ENCODE measurements at places on chromosomes 16 and 17. TPM values are rescaled to one million over a fixed set of nuclear protein-coding genes. Genes with fewer than 3 reads are reported as not detected.

GRCh38 chr16:73616166-73616753 lies 568.3 kb upstream of the ZFHX3 start:
- H3K4me1 ChIP-seq: no peaks in the 10 kb centered on the region
- no peaks in the 10 kb centered on the region for H3K36me3 ChIP-seq
- DNase-seq: no peak
- H3K27ac ChIP-seq: no peak overlapping the region
- H3K27me3 ChIP-seq: peaks cover 16% of the 10 kb centered on the region

GRCh38 chr17:32609085-32609484 lies 122.3 kb downstream of the CDK5R1 start:
- H3K27me3 ChIP-seq: peaks cover 6% of the 10 kb centered on the region
- H3K4me1 ChIP-seq: peaks cover 7% of the 10 kb centered on the region
- H3K4me3 ChIP-seq: no peak overlapping the region
- no peak overlapping the region for H3K27ac ChIP-seq
- no peaks in the 10 kb centered on the region for H3K36me3 ChIP-seq
- peak; percentile 75 for DNase-seq

DNA sequence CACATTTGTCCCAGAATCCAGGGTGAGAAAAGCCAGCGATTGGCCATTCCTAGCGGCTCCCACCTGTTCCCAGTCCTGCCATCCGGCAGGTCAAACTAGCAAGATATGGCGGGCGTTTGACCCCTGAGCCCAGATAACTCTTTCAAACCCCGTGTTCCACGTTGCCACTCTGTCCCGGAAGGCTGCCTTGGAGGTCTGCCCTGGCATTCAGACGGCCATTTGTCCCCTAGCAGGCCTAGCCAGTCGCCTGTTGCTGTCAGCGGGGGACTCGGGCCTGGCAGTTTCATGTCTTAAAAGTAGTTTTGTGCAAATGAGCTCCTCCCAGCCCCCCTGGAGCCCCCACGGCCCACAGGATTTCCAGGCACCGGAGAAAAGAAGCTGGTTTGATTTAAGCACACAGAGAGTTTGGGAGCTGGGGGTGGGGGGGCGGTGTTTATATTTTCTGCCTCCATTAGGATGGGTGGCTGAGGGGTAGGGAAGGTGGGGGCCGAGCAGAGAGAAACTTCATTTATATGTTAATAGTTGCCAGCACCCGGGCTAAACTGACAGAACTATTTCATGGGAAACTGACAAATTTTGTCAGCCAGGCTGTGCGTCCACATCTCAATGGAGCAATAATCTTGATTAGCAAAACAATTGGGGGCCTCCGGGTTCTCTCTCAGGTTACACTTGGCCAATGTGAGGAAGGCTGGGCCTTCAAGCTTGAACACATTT lies 240.9 kb upstream of the SALL1 start:
- H3K4me1 ChIP-seq: no peaks in the 10 kb centered on the region
- DNase-seq: no peak
- peaks cover 11% of the 10 kb centered on the region for H3K27me3 ChIP-seq
- no peak overlapping the region for H3K27ac ChIP-seq
- H3K4me3 ChIP-seq: no peak overlapping the region

DNA sequence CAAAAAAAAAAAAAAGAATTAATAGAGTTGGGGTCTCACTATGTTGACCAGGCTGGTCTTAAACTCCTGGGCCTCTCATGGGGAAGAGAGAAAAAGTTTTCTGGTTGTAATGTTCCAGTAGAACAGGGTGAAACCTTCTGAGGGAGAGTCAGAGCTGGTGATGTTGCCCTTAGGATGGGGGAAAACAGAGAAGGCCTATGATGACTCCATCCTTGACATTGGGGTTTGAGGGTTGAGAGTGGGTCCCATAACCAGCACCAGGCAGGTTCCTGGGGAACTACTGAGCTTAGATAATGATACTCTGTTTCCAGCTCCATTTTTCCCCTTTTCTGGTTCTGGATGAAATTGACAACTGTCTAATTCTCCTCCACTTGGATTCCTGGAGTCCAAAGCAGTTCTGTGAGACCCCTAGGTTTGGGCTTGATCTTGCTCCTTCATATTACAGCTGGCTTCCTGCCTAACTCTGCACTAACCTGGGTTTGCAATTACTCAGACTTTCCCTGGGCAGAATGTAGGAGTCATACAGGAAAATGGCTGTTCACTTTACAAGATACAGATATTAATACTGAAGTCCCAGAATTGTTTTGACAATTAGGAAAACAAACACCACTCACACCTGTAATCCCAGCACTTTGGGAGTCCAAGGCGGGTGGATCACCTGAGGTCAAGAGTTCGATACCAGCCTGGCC lies 62.8 kb upstream of the B4GALNT2 start:
- H3K36me3 ChIP-seq: no peaks in the 10 kb centered on the region
- H3K27ac ChIP-seq: no peak overlapping the region
- DNase-seq: no peak

Gene MYL4
- polyA plus RNA-seq: 0.55 TPM

GRCh38 chr16:52408191-52408845 lies 138.6 kb downstream of the TOX3 start:
- H3K36me3 ChIP-seq: no peaks in the 10 kb centered on the region
- no peak overlapping the region for H3K27ac ChIP-seq
- no peak overlapping the region for H3K4me3 ChIP-seq
- no peak for DNase-seq

GRCh38 chr17:45131616-45132319 lies 547 bp downstream of the PLCD3 start:
- H3K4me1 ChIP-seq: peaks cover 7% of the 10 kb centered on the region
- H3K4me3 ChIP-seq: peak overlapping the region; percentile 71
- peak; percentile 43 for DNase-seq

DNA sequence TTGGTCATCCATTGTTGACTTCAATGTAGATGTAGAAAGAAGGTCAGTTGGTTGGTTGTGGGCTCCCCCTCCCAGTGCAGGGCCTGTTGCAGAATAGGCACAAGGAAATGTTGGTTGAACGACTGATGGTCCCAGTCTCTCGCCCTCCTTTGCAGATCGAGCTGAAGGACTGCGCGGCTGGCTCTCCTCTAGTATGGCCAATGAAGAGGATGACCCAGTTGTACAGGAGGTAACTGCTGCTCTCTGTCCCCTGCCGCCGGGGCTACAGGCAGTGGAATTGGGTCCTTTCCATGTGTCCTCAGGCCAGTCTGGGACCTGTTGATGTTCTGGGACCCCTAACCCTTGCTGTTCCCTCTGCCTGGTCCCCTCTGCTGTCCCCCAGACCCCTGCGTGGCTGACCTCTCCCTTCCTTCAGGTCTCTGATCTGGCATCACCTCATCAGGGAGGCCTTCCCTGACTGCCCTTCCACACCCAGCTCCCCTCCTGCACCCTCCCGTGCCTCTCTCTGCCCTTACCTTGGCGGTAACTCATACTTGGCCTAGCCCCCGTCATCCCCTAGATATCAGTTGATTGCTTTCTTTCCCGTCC lies 5.7 kb downstream of the POLR3E start:
- H3K27me3 ChIP-seq: no peaks in the 10 kb centered on the region
- DNase-seq: no peak
- peaks cover 61% of the 10 kb centered on the region for H3K4me1 ChIP-seq
- peaks cover 7% of the 10 kb centered on the region for H3K36me3 ChIP-seq
- H3K27ac ChIP-seq: peak overlapping the region; percentile 60
- H3K4me3 ChIP-seq: no peak overlapping the region

Gene TBC1D3B
- polyA plus RNA-seq: 0.73 TPM

DNA sequence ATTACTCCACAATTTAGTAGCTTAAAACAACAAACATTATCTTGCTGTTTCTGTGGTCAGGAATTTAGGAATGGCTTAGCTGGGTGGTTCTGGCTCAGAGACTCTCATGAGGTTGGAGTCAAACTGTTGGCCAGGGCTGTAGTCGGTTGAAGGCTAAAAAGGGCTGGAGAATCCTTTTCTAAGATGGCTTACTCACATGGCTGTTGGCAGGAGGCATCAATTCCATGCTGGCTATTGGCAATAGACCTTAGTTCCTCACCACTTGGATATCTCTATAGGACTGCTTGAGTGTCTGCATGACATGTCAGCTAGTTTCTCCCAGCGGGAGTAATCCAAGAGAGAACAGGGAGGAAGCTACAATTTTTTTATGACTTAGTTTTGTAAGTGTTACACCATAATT lies 6.6 kb upstream of the EFCAB13 start:
- no peaks in the 10 kb centered on the region for H3K27me3 ChIP-seq
- DNase-seq: no peak
- no peaks in the 10 kb centered on the region for H3K36me3 ChIP-seq
- no peak overlapping the region for H3K27ac ChIP-seq
- no peak overlapping the region for H3K4me3 ChIP-seq

- no peak overlapping the region for H3K27ac ChIP-seq
- H3K36me3 ChIP-seq: no peaks in the 10 kb centered on the region
- H3K4me3 ChIP-seq: no peak overlapping the region
- DNase-seq: no peak
These were observed 29.9 kb downstream of the HASPIN start for GRCh38 chr17:3753624-3754023.

DNA sequence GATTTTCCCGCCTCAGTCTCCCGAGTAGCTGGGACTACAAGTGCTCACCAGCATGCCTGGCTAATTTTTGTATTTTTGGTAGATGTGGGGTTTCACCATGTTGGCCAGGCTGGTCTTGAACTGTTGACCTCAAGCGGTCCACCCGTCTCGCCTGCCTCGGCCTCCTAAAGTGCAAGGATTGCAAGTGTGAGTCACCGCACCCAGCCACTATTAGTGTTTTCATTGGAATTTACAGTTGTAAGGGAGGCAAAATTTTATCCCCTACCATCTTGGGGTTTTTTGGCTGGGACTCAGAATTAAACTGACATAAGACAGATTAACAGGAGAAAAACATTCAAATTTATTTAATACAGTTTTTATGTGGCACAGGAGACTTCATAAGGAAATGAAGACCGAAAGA lies 12.3 kb upstream of the MYCBPAP start:
- no peaks in the 10 kb centered on the region for H3K27me3 ChIP-seq
- DNase-seq: no peak
- no peaks in the 10 kb centered on the region for H3K4me1 ChIP-seq
- H3K4me3 ChIP-seq: no peak overlapping the region

DNA sequence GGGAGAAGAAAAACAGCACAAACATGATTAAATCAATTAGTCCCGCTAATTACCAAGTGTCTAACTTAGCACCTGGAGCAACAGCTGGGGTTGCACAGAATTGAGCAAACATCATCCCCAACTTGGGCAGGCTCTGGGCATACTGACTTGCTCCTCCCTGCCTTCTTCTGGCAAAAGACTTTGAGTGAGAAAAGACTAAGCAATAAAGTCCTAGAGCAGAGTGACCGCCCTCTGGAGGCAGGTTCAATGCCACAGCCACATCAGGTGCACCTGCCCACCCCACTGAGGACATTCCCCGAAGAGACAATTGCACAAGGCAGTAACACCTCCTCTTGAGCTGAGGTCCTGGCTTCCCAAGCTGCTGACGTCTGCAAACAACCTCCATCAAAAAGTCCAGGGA lies 358.3 kb downstream of the SOX9 start:
- H3K4me1 ChIP-seq: no peaks in the 10 kb centered on the region
- peaks cover 8% of the 10 kb centered on the region for H3K36me3 ChIP-seq
- no peak overlapping the region for H3K27ac ChIP-seq
- DNase-seq: no peak
- peaks cover 21% of the 10 kb centered on the region for H3K27me3 ChIP-seq
- H3K4me3 ChIP-seq: no peak overlapping the region

DNA sequence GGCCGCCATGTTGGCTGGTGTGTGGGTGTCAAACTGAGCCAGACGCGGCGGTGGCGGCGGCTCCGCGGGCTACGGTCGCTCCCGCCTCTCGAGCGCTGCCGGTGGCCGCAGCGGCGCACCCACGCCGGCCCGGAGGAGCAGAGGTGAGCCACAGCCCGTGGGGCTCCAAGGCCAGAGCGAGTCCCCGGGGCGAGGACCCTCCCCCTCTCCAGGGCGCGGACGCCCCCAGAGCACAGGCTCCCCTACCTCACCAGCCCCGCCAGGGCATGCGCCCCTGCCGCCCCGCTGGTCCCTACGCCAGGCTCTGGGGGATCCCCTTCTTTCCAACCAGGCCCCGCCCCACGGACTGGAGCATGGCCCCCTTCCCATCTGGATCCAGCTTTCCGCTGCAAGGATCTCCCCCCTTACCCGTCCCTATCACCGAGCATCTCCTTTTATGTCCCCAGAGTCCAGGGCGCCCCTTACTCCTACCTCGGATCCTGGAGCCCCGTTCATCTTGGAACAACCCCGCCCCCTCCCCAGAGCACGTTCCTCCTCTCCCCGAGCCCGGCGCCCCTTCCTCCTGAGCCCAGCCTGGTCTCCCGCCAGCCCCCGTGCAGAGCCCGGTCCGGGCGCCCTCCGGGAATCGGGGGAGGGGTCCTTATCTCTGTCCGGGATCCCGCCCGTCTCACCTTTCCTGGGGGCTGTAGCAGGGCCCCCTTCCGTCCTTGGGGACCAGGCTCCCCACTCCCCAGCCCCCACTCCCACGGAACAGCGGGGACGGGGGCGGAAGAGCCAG lies 412 bp downstream of the EPN2 start:
- H3K4me1 ChIP-seq: peaks cover 9% of the 10 kb centered on the region
- H3K27me3 ChIP-seq: no peaks in the 10 kb centered on the region
- H3K36me3 ChIP-seq: no peaks in the 10 kb centered on the region

GRCh38 chr17:46072998-46073397 lies 73.9 kb downstream of the STH start:
- H3K4me3 ChIP-seq: no peak overlapping the region
- H3K4me1 ChIP-seq: peaks cover 5% of the 10 kb centered on the region
- no peaks in the 10 kb centered on the region for H3K27me3 ChIP-seq
- H3K36me3 ChIP-seq: no peaks in the 10 kb centered on the region
- H3K27ac ChIP-seq: no peak overlapping the region

GRCh38 chr17:199806-200545 lies 18.5 kb upstream of the DOC2B start:
- no peak for DNase-seq
- no peak overlapping the region for H3K27ac ChIP-seq
- H3K4me1 ChIP-seq: no peaks in the 10 kb centered on the region
- H3K27me3 ChIP-seq: peaks cover 16% of the 10 kb centered on the region
- no peak overlapping the region for H3K4me3 ChIP-seq

DNA sequence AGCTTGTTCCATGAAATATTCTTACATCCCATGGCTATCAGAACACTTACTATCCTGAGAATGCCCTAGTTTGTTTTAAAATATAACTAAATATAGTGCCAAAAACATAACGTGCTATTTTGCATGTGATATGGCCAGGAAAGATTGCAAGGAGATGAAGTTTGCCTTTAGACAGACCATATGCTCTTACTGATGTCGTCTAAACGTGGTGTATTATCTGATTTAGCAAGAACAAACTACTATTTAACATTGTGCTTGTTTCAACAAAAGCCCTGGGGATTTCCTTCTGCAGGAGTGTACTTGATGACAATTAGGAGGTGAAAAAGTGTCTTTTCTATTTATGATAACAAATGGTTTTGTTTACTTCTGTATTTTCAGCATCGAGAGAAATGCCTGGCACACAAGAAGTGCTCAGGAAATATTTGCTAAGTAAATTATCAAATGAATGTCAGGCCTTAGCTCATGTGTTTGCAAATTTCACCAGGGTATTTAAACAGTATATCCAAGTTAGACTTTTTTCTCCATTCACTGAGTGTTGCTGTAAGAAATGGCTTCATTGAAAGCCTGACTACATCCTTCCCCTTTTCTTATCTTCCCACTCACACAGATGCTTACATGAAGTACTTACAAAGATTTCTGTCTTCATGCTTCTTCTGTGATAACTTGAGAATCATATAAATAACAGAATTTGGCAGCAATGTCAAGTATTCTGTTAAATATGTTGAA lies 1033.6 kb downstream of the CDH8 start:
- no peaks in the 10 kb centered on the region for H3K4me1 ChIP-seq
- no peaks in the 10 kb centered on the region for H3K27me3 ChIP-seq
- no peaks in the 10 kb centered on the region for H3K36me3 ChIP-seq
- H3K4me3 ChIP-seq: no peak overlapping the region

Gene SIAH1
- 27.8 TPM for polyA plus RNA-seq
